Fibroblast of the conjunctiva (primary cell): ENCODE measurements at places on chromosomes 7 and 10.
A peak's percentile ranks its signal among the peaks of the same experiment; 100 is the strongest.

GRCh38 chr7:128906766-128907559 lies 3.5 kb downstream of the KCP start:
- no peak for DNase-seq

- DNase-seq: no peak
Measured at GRCh38 chr10:102344067-102344466, 51.4 kb upstream of the NFKB2 start.

DNA sequence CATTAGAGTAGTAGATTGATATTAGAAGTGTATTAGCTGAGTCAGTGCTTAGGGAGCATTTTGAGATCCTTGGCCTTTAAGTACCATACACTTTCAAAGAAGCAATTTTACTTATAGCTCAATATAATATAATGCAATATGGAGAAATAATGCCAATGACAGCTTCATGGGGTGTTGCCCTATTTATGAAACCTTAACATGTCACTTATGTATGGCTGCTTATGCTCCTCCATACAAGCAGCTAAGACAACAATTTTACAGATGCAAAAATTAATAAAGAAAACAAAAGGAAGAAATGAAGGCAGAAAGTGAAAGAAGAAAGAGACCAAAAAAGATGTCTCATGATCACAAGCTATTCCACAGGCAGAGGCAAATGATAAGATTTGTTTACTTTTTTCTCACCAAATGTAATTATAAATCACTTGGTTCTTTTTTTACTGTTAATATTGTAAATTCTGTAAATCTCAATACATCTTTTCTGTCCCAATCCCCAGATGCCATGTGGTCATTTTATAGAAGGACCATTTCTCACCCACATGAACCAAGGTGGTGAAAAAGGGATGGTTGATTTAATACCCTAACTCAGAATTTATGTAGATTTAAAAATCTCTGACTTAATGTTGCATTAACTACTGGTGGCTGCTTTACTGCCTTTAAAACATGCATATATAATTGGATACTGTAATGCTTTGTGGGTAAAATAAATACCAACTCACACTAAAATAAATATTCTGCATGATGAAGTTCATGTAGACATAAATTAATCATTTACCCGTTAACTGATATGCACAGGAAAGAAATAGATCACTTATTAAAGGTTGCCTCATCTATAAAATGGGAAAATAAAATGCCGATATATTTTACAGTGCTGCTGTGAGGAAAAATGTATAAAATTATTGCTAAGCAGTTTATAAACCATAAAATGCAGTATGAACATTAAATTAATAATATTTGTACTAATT lies 33.5 kb upstream of the RHOBTB1 start:
- no peak for DNase-seq

GRCh38 chr10:98016772-98017475 lies 13.5 kb downstream of the CRTAC1 start:
- DNase-seq: no peak

- DNase-seq: peak; percentile 33
Measured at GRCh38 chr10:117439243-117439912, 64.1 kb upstream of the PDZD8 start.

- no peak for DNase-seq
Measured at GRCh38 chr10:131050162-131050766, 261.3 kb downstream of the TCERG1L start.

GRCh38 chr10:80139265-80139664 lies 6.7 kb downstream of the PLAC9 start:
- DNase-seq: no peak

DNA sequence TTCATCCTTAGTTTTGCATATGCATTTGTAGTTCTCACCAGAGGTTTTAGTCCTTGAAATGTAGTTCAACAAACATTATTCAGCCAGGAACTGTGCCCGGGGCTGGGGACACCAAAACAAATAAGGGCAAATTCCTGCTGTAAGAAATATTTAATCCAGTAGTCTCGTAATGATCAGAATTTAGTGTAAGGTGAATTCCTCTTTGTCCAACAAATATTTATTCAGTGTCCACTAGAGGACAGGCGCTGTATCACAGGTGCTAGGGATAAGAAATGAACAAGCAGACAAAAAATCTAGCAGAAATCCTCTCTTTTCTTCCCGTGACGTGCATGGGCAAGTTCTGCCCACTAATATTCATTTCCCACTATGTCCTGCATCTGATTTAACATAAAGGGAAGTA lies 17.6 kb downstream of the LGI1 start:
- DNase-seq: no peak

DNA sequence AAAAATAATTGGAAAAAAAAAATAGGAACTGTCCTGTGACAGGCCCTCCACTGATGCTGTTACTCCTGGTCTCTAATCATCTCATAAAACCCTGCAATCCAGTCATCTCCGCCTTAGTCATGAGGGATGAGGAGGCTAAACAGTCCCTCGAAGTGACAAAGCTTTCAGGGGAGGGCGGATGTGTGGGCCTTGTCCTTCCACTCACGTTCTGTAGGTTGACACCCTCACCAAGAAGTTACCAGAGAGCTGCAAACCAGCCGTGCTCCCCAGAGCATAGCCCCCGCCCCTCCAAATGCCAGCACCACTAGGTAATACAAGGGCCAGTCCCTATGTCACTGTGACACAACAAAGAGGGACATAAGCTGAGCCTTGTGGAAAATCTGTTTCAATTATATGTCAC lies 11.9 kb downstream of the COBL start:
- DNase-seq: no peak

DNA sequence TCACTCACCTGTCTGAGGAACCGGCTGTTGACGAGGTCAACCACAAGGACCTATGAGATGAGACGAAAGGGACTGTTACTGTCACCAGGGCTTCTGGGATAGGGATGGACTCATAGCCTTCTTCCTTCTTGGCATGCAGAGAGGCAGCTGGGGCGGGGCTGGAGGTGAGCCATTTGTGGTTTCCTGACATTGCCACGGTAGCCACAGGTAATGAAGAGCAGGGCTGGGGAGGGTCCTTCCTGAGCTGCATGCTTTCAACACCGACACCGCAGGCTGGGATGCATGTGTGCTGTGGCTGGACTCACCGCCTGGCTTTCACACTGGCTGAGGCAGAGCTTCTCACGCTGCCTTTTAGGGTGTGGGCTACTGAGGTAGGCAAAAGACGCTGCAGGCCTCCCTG lies 46.4 kb upstream of the MKRN1 start:
- DNase-seq: no peak

GRCh38 chr10:95513941-95514392 lies 47.2 kb downstream of the SORBS1 start:
- DNase-seq: no peak

- DNase-seq: no peak
Measured at GRCh38 chr7:64877714-64878610, 25.1 kb upstream of the ZNF273 start.

DNA sequence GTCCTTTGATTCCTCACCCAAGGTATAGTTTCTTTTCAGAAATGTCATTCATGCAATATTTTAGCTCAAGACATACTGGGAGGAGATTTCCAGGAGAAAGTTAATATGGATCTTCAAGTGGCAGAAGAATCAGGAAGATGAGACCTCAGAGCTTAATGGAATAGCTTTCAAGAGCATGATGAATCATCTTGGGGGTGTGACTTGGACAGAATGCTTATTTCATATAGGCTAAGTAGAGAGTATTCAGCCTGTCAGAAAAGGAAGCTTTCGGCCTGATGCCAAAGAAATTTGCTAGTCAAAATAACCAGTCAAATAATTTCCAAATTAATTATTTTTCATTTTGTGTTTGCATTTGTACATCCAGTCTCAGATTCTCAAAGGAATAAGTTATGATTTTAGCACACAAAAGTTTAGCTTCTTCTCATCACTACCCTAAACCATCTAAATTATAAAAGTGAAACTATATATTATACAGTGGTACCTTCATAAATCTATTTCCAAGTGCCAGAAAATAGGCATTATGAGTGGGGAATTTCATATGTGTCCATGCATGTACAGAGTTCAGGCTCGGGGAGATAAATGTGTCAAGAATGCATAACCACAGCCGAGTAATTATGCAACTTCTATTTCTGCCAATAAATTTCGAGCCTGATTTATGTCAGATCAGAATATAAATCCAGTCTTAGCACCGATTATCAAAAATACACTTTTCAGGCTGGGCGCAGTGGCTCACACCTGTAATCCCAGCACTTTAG lies 27.3 kb upstream of the CALD1 start:
- DNase-seq: no peak

- DNase-seq: no peak
Measured at GRCh38 chr10:129658376-129659072, 191.5 kb downstream of the MGMT start.

DNA sequence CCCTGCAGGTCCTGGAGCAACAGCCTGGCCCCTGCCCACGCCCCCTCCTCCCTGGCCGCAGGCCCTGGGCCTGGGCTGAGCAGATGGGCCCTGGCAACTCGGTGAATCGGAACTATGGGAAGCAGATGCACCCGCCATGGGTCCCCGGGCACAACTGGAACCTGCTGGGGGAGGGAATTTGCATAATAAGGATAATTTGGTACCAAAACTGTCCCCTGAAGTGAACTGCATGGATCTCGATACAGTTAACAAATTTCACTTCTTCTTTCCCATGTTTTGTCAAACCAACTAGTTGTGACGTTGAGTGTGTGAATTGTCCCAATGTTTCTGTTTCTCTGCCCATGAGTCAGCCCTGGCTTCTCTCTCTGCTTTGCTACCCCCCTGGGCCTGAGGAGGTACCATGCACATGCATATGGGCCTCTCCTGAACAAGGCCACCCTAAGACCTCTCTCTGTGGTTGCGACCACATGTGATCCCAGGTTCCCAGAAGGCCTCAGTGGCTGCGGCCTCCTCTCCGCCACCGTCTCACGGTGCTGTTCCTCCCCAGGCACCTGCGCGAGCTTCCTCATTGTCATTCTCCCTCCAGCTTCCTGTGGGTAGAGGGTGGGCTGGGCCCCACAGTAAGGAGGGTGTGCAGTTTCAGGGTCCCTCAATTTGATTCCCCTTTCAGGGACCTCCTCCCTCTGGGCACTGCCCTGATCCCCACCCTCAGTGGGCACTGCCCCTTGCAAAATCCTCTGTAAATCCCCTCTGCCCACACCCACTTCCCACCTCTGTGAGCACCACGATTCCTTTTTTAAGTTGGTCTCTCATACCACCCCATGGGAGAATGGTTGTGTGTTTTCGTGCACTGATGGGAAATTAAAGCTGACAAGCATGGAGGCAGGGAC lies 40.0 kb downstream of the FIGNL1 start:
- DNase-seq: no peak

GRCh38 chr7:127158659-127159058 lies 94.1 kb downstream of the GRM8 start:
- no peak for DNase-seq

DNA sequence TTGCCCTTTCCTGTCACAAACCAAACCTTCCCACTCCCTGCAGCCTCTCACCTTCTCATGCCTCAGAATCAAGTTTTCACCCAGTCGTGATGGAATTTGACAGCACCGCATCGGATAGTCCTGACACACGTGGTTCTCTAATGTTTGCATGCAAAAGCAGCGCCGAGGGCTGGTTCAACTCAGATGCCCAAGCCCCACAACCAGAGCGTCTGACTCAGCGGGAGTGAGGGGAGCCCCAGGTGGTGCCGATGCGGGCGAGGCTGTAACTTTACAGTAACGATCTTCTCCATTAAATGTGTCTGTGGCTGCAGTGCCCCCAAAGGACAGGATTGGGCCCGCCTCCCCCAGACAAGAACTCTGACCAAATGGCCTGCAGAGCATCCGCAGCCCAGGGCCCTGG lies 284.5 kb downstream of the CELF2 start:
- DNase-seq: no peak

DNA sequence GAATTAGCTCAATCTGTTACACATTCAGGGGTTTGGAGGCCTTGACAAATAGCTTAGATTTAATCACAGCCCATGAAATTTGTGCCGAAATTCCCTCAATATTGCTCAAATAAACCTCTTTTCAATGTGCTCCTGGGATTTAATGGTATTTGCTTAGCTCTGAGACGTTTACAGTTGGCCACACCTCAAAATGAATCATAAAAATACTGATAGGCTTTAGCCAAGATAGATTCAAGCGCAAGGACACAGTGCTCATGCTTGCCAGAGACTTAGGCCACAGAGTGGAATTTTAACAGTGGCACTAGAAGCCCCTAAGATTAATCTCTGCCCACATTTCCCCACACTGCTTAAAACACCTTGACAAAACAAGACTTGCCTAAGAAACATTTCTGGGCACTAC lies 2.3 kb upstream of the SEMA3C start:
- DNase-seq: no peak

- no peak for DNase-seq
Measured at GRCh38 chr10:127921075-127921752, 14.3 kb downstream of the PTPRE start.

DNA sequence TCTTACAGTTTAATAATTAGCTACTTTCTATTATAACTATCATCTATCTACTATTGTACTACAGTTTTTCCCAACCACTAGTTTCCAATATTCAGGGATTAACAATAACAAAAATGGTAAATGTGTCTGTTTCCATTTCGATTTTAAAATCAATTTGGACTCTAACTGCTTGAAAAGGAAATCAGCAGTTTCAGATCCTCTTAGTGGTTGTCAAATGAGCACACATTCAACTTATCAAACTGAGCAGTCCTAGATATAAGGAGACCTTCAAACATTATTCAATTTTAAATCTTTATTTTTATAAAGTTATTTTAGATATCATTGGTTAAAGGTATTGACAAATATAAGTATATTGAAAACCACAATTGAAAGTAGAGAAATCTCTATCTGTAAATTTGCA lies 46.8 kb upstream of the CD36 start:
- no peak for DNase-seq
